ENCODE measurements at places on chromosomes 5 and 9.

DNA sequence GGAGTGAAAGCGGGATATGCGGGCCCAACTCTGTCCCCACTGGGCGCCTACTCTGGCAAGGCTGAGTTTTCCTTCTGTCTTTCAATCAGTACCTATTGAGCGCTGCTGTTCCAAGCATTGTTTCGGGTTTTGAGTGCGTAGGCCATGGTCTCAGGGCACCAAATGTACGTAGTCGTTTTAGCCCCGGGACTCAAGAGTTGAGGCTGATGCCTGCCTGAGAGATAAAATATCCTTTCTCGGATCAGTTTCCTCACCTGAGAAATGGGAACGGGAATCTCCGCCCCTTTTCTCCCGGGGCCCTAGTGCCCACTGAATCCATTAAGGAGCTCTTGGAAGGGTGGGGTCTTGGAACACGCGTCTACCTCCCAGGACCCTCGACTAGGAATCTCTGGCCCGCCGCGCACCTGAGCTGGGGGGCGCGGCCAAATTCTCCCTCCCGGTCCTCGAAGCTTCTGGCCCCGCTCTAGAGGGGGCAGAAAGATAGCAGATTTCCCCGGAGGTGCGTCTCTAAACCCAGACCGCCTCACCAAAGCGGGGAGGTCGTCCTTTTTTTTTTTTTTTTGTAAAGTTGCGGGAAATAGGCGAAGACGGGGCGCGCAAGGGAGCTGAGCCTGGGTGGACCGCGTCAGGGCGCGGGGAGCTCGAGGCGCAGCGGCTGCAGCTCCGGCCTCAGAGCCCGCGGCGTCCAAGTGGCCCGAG, 494 bp upstream of the CXXC5 start:
- no peak for DNase-seq

GRCh38 chr5:150434464-150434863, 15.1 kb downstream of the RPS14 start:
- DNase-seq, result no peak

DNA sequence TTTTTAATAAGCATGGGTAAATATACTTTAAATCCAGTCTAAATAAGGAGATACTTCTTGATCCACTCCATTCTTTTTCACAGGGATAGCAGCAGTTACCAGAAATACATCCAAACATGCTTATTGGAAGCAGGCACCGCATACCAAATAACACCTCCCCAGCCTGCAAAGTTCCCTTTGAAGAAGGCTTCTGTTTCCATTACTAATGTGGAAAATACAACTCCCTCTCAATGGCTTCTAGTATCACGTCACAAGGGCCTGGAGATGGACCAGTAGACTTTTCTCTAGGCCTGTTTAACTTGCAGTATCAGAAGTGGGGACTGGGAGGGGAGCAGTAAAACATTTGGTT, 20.8 kb downstream of the TMEM245 start:
- DNase-seq, result no peak

DNA sequence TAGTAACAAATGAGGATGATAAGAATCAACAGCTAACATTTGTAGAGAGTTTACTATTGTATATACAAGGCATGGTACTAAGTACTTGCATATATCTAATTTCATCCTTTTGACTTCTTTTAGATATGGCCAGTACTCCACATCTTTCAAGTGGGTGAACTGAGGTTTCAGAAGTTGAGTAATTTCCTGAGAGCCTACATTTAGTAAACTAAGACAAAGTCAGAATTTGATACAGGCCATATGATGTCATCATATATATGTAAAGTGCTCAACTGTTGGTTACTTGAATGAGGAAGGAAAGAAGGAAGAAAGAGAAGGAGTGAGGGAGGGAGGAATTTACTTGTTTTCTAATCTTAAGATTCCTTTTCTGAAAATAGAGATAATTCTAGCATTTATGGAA, 52.8 kb downstream of the GRIA1 start:
- no peak for DNase-seq

GRCh38 chr9:137406876-137407589, 15.9 kb downstream of the EXD3 start:
- DNase-seq, result peak; percentile 47

GRCh38 chr5:104977529-104977928, 1414.9 kb upstream of the NUDT12 start:
- DNase-seq, result no peak

GRCh38 chr5:123203105-123203800, 114.2 kb downstream of the PRDM6 start:
- no peak for DNase-seq

- no peak for DNase-seq
Observed at GRCh38 chr5:33556330-33557328, 115.9 kb downstream of the TARS1 start.

- DNase-seq, result no peak
Observed at GRCh38 chr5:110134963-110135935, 445.5 kb downstream of the MAN2A1 start.

- DNase-seq, result no peak
Observed at GRCh38 chr9:5931657-5932056, 41.0 kb downstream of the MLANA start.

DNA sequence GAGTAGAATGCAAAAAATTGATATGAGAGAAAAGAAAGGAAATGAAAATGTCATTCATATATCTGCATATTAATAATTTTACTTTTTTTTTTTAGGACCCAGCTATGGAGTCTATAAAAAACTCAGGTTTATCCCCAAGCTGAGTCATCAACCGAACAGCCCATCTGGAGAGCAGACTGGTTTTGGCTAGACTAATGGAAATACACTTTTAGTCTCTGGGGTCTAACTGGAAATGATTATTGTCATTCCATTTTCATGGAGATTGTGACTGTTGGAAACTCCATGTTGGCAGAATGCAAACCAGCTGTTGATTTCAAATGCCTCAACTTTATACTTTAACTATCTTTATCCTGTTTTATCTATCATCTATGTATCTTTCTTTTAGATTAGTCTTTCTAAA, 28.7 kb downstream of the ANXA1 start:
- no peak for DNase-seq

DNA sequence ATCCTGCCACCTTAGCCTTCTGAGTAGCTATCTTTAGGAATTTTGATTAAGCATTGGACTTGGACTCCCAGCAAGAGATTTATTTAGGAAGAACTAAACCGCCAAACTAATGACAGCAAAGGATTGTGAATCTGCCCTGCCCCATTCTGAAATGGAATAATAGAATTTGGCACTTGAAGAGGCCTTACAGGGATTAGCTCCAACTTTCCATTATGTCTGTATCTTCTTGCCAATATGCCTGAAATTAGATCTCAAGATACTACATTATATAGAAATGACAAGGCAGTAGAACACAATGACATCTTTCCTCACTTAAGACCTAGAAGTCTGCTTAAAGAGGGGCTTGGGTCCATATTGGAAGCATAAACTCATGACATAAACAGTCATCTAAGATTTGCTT, 77.0 kb upstream of the DPYSL3 start:
- no peak for DNase-seq

GRCh38 chr9:3477236-3477834, 48.5 kb downstream of the RFX3 start:
- DNase-seq, result no peak

DNA sequence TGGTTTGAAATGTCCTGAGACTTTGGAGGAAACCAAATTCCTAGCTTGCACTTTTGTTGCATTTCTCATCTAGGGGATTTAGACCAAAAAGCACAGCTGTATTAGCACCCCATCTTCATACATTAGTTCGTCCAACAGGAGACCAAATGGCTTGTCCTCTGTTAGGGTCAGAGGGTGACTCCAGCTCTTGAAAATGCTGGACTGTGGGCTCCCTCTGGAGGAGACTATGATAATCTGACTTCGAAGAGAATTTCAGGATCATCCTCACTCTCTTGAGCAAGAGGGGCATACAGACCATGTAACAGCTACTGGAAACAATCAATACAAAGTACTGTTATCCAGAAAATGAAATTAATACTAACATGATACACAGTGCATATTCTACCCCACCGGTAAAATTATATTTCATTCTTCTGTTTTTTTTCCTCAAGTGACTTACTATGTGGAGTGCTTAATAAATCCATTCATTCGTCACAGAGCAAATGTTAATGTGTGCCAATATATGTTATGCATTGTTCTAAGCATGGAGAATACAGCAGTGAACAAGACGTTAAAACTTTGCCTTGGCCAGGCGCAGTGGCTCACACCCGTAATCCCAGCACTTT, 63.7 kb upstream of the PPP2CA start:
- DNase-seq, result no peak

DNA sequence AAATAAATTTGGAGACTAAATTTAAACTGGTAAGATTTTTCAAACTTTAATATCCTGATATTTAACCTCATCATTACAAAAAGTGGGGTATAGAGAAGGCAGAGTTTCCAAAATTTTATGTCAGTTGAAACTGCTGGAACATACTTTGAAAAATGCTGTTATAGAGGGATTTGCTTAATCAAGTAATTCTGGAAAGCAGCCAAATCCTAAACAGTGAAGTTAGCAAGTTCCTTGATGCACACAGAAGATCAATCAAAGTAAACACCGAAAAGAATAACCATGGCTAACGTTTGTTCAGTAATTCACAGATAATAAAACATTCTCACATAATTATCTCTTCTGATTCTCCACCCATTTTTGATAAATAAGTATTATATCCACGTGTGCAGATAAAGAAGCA, 8.1 kb upstream of the PRR16 start:
- no peak for DNase-seq

GRCh38 chr5:36239370-36240293, 2.1 kb downstream of the NADK2 start:
- no peak for DNase-seq

DNA sequence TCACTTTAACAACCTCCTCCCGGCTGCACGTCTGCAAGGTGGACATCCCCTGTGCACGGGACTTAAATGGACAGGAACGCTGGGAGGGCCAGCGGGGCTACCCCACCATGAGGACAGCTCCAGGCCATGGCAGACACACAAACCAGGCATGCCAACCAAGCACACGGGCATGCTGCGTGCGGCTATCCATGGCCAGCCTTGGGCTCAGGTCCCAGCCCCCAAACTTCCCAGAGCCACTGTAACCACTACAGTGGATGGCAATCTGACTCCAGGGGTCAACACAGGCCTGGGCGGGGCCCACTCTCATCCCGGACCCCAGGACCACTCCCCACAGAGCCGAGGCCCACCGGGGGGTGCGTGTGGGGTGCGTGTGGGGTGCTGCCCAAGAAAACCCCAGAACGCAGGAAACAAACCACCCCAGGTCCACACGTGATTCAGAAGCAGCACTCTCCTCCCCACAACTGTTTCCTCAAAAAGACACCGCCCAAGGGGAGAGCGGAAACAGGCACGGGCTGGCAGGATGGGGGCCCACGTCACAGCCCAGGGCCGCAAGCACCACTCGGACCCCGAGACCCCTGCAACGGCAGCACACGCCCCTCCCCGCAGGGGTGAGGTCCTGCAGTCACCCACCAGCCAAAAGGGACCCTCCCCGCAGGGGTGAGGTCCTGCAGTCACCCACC, 7.4 kb downstream of the SLC12A7 start:
- peak; percentile 45 for DNase-seq

GRCh38 chr5:170811719-170812118, 28.2 kb downstream of the GABRP start:
- DNase-seq, result no peak

DNA sequence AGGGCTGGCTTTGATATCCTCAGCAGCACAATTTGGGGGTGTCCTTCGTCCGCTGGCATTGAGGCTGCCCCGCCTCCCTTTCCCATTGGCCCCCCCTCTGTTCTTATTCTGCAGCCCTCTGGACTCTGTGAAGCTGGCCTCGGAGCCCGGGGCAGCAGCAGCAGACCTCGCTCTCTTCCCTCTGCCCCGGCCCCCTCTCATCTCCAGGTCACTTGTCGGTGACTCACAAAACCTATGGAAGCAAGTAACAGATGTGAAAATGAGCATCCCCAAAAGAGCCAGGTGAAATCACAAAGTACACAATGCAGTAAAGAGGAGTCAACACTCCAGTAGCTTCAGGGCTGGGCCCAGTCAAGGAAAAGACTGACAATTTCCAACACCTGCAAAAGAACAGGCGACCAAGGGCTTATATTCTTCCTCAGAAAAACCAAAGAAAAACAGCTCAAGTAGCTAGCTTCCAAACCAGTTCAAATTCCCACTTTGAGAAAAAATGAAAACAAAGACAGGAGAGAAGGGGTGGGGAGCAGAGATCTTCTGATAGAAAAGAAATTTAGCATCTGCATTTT, 97.5 kb downstream of the ZNF608 start:
- no peak for DNase-seq

DNA sequence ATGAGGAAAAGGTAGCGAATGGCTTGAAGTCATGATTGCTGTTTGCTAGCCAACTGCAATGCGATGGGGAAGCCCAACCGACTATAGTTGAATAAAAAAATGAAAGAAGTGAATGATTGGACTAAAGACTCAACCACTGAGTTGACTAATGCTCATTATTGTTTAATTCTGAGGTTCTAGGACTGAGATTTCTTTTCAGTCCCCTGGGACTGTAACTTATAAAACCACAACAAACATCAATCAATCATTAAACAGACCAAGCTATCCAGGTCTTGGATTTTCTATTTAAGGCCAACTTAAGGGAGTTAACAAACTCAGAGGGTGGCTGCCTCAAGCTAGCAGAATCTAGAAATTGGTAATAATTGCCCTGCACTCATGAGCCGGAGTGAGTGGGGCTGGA, 154.2 kb downstream of the DOCK2 start:
- no peak for DNase-seq

GRCh38 chr5:58462623-58463230, 2.8 kb upstream of the PLK2 start:
- DNase-seq, result peak; percentile 54

DNA sequence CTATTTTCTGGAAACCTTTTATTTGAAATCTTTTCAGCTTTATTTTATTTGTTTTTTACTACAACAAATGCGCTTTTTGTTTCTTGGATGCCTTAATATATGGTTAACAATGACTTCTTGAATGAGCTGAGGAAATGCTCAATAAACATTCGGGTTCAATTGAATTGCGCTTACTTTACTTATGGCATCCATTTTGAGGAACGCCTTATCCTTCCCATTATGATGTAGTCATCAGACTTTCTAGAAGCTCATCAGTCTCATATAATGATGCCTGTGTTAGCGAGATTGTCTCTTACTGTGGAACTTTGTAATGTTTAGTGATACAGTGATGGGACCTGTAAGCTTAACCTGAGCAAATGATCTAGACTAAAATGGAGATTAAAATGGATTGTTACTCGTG, 916 bp downstream of the SHLD3 start:
- no peak for DNase-seq

DNA sequence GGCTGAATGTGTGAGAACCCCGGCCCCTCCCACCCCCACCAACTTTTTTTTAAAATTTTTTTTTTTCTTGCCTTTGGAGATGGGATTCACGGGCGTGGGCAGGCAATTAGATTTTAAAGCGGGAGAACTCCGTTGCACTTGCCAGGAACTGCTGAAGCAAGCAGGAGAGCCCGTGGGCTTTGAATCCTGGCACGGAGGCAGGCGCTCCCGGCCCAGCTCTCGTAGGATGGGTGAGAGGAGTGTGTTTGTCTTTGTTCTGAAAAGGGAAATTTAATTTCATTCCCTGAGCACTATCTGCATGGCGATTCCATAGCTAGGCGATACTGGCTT, 54.3 kb upstream of the BOD1 start:
- no peak for DNase-seq

DNA sequence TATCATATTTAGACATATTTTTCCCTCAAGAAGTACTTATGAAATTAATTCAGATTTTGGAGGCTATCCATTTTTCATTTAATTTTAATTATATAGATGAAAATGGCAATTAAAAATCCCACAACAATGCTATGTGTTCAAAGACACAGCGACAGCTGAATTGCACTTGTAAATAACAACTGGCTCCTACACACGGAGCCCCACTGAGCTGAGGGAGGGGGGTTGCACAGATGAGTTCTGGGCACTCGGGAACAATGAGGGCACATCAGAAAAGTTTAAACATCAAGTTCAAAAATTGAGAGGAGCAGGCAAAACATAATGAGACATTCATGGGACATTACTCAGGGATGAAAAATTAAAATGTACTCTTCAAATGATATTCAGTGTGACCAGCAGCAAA, 104.9 kb downstream of the MARCHF3 start:
- DNase-seq, result no peak
